ENCODE measurements at places on chromosomes 1 and 21.

DNA sequence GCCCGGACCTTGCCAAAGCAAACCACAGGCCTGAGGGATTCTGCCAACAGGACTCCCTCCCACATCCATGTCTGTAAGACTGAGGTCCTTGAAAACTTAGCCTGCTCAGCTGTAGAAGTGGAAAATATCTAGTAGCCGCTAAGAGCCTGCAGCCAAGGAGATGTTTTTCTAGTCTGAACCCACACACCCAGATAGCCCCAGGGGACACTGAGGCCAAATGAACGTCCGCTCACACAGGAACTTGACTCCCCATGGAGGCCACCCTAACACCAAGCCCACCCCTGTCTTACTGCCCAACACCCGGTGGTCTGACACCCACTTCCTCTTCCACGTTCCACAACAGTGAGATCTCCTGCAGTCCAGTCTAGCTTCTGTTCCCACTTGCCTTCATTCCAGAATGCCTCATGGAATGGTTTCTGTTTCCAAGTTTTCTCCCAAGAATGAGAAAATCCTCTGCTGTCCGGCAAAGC, 174.8 kb downstream of the PLPP3 start:
- DNase-seq = no peak

DNA sequence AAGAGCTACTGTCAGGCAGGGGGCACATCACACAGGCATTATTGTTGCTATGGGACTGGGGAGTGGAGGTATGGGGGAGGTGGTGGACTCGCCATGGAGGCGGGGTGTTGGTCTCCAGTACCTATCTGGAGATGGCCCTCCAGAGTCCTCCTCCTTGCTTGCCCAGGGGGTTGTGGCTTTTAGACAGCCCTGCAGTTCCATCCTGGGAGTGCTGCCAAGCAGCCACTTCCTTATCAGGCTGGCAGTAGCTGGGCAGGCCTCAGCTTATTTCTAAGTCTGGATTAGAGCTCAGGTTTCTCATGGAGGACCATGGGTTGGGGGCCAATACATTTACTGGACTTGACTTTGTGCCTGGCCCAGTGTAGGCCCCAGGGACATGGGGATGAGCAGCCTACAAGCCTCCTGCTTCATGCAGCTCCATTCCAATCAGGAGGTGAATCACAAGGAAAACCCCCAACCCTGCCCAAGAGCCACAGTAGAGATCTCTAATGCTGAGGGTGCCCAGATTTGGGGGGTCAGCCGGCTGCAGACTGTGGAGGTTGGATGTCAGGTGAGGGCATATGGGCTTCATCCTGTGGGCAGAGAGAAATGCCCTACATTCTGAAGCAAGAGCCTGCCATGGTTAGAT, 210.7 kb upstream of the EDN2 start:
- DNase-seq = no peak

DNA sequence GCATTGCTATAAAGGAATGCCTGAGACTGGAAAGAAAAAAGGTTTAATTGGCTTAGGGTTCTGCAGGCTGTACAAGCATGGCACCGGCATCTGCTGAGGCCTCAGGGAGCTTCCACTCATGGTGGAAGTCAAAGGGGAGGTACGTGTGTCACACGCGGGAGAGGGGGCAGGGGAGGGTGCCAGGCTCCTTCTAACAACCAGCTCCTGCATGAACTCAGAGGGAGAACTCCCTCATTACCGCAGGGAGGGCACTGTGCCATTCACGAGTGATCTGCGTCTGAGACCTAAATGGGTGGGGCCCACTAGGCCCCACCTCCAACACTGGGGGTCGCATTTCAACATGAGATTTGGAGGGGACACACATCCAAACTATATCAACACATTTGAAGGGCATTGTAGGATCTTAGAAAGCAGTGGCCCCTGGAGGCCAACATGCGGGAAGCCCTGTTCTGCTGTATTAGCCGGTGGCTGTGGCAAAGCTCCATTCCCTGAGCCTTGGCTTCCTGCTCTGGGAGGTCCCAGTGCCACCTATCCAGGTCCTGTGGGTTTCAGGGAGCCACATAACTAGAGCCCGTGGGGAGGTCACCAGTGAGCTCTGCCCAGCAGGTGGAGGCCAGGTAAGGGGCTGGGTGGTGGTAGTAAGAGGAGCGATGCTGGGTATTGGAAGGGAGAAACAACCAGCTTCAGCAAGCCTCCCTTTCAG, 10.0 kb downstream of the WNT3A start:
- DNase-seq = no peak

DNA sequence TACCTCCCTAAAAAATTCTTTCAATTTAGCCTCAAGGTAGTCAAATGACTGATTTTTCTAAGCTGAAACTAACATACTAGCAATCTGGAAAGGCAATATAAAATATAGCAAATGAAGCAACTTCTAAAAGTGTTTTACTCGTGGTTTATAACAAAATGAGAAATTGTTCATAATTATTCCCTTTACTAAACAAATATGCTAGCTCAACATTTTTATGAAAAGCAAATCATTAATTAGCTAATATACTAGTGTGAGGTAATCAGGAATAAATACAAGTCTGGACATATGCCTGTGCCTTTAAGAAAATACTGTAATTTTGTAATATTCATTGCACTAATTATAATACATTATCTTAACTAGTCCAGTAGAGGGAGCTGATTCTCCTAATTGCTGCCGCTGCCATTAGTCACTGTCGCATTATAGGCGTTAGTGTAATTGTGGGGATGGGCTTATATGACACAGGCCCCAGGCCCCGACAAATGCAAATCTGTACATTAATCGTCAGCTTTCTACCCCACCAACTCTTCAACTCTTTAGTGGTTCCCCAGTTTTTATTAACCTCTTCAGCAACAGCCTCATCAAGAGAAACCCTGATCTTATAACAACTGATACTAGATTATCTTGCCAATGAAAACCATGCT, 160.9 kb downstream of the GABPA start:
- no peak for DNase-seq

DNA sequence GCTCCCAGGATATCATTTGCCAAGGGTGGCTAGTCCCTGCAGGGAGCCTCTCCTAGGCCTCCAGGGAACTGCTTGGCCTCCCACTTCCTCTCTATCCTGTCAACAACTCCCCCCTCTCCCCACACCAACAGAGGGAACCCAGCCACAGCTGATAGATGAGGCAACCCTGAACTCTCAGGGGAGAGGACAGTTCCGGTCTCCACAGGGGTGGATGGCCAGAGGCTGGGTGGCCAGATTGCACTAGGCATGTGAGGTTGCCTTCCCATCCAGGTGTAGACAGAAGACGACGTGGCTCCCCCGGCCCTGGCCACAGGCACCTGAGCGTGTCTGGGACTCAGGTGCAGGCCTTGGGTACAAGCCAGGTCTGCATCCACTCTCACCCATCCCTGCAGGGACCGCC, 53.3 kb downstream of the TOR1AIP2 start:
- no peak for DNase-seq

GRCh38 chr1:66405061-66405460, 128.9 kb upstream of the SGIP1 start:
- no peak for DNase-seq

DNA sequence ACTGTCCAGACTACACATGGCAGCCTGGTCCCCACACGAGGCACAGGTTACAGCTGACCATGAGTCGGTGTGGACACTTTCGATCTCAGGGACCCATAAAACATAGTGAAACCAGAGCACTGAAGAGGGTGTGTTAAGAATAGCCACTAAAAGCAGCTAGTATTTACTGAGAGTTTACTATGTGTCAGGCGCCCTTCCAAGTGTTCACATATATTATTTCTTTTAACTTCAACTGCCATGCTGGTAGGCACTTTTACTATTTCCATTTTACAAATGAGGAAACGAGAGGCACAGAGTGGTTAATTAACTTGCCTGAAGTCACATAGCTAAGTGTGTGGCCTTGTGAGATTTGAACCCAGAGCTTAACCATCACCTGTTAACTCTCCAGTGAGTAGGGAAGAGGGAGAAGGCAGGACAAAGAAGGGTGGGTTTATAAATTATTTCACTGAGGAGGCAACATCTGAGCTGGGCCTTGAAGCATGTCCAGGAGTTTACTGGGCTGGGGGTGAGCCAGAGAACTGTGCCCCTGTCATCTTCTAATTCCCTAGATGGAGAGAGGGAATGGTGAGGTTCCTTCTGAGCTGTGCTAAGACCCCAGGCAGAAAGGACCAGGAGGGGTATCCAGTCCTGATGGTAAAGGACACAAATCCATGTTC, 20.7 kb downstream of the ABCA4 start:
- DNase-seq = no peak

DNA sequence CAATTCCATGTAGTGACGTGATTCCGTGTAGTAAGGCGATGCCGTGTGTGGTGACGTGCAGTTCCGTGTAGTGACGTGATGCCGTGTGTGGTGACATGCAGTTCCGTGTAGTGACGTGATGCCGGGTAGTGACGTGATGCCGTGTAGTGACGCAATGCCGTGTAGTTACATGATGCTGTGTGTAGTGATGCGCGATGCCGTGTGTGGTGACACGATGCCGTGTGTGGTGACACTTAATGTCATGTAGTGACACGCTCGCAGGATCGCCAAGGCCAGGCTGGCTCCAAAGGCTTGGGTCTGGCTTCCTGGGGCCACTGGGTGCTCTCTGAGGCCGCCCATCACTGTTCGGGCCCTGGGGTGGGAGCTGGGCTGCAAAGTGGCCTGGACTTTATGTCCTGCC, 14.2 kb downstream of the COL18A1 start:
- DNase-seq = no peak

DNA sequence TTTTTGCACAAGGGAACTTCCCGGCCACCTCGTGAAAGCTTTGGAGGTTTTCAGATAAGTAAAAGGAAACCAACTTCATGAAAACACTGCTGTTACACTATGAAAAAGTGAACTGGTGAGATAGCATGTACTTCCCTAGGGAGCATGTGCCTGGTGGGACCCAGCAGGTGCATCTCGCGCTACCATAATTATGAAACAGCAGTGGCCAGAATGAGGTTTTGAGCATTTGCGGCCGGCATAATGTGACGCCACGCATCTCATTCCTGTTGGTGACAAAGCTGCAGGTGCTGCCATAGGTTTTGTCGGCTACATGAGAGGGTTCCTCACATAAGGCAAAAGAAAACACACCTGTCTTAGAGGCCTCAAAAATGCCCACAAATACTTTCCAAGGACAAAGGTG, 1.7 kb downstream of the KRTAP10-3 start:
- DNase-seq = no peak

GRCh38 chr1:25815208-25816111, 4.3 kb upstream of the MTFR1L start:
- DNase-seq = no peak

DNA sequence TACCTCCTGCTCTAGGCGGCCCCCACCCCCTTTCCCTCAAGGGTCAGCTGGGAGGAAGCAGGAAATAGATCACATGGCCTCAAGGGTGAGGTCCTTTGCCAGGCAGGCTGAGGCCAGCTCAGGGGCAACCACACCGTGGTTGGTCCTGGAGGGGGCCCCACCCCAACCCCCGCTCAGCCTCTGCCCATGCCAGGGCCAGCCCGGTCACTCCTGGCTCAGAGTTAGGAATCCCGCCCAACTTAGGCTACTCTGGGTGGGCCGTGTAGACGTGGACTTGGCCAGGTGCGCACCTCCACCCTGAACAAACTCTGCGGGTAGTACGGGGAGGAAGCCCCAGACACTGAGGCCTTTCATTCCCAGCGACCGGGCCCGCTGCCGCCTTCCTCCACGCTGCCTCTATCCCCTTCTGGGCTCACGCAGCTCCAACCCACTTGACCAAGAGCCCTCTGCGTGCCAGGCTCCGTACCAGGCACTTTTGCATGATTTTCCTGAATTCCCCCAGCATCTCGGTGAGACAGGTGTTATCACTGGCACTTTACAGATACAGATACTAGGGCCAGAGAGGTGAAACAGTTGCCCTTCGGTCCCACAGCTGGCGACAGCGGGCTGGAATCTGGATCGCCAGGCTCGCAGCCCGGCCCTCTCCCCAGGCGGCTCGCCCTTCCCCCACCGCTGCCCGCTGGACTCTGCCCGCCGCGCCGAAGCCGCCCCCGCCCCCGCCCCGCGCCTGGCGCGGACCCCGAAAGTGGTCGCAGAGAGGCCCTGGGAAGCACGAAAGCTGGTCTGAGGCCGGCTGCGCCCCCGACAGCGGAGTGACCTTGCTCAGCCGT, 769 bp downstream of the GALE start:
- peak; percentile 54 for DNase-seq

- no peak for DNase-seq
These were observed 113.8 kb downstream of the RRAGC start for GRCh38 chr1:38745476-38746401.

GRCh38 chr1:171904778-171905450, 63.6 kb downstream of the DNM3 start:
- DNase-seq = no peak

DNA sequence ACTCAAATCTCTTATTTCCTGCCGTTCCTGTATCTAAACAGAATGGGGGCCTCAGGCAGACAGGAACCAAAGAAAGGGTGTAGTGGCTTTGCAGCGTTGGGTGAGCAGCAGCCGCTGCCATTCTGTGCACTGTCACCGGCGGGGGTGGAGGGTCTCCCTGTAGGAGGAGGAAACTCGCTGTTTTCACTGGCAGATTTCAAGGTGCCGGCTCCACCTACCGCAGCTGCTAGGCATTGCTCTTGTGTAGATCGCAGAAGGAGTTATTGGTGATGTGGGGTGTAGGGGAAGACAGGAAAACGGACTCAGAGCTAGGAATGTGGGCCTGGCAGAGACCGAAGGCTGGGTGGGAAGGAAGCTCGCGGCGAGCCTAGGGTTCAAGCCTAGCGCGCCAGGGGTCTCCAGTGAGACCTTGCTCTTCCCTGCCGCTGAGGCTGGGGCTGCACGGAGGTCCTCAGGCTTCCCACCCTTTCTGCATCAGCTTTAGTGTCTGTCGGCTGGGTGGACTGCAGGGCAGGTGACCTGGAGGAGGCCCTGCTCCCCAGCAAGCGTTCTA, 20.8 kb downstream of the ATP5PO start:
- DNase-seq = peak; percentile 62

DNA sequence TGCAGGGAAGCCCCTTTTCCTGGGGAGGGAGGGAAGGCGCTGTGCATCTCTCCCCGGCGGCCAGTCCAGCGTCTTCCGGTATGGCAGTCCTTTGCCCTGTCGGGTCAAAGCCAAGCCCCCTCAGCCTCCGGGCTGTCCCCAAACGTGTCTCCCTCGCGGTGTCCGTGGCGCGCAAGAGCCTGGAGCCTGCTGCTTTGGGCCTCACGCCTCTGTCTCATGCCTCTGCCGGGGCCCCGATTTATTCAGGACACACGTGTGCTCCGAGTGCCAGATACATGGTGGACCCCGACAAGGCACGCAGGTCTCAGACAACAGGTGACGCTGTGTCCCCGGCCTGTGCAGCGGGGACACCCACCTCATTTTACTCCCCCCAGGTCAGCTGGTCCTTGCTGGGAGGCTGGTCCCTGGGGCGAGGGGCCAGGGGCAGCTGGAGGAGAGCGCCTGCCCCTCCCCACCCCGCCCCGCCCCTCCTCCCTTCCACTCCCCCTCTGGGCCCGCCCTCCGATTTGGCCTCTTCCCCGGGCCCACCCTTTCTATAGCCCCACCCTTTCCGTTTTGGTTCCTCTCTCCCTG, 176.7 kb downstream of the CAMTA1 start:
- no peak for DNase-seq

GRCh38 chr1:225378880-225379279, 49.0 kb downstream of the LBR start:
- no peak for DNase-seq

- DNase-seq = no peak
These were observed 463.8 kb downstream of the USP25 start for GRCh38 chr21:16193496-16194094.

- no peak for DNase-seq
These were observed 266.7 kb upstream of the GREM2 start for GRCh38 chr1:240878631-240879030.

GRCh38 chr1:224640587-224640986, 24.5 kb downstream of the CNIH3 start:
- no peak for DNase-seq

- no peak for DNase-seq
These were observed 23.6 kb upstream of the GRHL3 start for GRCh38 chr1:24295535-24295934.
